ENCODE measurements at places on chromosomes 2 and 18.

- no peak for DNase-seq
These were observed 92.9 kb downstream of the PXDN start for GRCh38 chr2:1651121-1652033.

DNA sequence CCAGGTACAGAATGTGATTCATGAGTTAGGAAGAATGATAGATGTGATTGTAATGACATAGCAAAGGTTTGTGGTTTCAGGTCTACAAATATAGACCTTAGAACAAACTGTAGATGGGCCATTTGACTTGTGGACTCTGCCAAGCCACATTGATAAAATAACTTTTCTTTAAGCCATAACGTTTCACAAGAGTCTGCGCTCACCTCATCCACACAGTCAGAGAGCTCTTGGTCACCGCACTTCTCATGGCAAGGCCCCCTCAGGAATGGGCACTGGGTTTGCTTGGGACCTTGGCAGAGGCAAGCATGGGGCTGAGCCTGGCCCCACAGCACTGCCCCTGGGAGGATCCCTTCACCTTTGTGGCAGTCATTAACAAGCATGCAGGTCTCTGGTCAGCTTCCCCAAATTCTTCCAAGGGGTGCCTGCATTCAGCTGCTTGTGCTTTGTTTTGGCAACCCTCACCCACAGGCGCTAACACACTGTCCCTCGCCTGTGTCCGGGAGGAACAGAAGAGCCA lies 14.0 kb downstream of the ARMC9 start:
- DNase-seq, result peak; percentile 89

GRCh38 chr2:224217962-224218347 lies 178.9 kb upstream of the SERPINE2 start:
- peak; percentile 14 for DNase-seq

DNA sequence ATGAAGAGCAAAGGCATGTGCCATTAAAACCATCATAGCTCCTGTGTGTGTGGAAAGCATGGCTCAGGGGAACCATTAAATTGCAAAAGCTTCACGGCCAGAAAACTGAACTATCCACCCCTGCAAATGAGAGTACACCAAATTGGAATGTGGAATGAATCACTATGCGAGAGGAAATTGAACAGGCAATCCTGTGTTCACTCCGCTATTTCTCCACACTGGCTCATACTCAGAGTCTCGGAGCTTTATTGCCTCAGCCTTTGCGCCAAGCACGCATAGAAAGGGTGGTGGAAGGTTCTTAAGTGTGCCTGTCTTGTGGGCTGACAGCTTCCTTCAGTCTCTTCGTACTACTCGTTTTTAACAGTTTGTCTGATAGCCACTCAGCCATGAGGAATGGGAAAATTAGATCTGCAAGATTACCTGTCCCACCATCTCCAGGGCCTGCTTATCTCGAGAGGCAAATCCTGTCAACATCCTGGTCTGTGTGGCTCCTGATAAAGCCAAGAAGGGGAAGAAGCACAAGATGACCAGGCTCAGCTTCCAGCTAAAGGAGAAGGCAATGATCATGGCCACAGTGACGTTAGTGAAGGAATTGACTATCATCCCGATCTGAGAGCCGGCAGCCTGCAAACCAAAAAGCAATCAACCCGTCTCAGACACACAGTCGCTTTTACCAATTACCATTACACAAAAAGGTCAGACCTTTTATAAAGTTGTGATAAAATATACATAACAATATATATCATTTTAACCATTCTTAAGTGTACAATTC lies 34.9 kb downstream of the G6PC2 start:
- no peak for DNase-seq

- DNase-seq, result no peak
These were observed 84.8 kb downstream of the ACTR3 start for GRCh38 chr2:113974727-113975126.

DNA sequence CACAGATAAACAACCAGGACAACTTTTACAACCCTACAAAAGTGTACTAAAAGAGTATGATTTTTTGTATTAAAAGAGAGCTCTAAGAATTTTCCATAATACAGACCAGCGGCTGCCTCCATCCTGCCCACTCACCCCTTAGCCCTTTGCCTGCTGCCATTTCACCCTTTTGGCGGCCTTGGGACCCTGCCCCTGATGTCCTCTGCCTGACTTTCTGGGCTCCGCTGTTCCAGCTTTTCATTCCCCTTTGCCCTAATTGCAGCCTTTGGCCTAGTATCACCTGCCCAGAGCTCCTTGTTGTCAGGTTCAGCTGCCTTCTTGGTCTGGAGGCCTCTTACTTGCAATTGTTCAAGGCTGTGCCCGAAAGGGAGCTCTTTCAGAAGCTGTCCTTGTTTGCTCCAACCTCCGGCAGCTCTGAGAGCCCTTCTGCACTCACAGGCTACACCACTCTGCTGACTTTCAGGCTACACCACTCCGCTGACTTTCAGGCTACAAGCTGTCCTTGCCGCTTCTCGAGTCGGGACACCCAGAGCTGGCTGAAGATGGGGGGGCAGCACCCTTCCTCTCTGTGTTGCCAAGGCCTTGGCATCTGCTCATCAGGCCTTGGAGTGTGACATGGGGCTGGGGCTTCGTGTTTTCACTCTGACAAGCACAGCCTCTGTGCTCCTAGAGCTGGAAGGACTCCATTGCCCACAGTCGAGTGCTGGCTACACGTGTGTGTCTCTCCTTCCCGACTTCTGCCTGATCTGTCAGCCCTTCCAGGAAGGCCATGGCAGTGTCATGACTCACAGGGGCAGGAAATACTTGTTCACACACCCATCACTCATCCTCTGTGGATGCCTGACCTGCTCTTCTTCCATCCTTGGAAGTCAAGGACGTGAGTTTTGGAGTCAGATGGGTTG lies 43.1 kb upstream of the HDAC4 start:
- peak; percentile 30 for DNase-seq

DNA sequence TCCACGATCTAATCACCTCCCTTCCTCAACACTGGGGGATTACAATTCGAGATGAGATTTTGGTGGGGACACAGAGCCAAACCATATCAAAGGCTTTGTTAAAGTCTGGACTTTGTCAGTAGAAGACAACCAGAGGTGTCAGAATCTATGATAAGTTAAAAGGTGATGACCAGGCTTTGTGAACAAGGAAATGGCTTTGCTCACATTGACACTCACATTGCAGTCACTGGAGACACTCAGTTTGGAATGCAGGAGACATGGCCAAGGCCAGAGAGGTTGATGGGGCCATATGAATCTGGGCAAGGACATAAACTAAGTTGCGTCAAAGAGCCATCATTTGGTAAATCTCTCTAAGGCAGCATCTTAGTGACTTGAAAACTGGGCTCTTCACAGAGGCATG lies 678.2 kb upstream of the FSHR start:
- no peak for DNase-seq

DNA sequence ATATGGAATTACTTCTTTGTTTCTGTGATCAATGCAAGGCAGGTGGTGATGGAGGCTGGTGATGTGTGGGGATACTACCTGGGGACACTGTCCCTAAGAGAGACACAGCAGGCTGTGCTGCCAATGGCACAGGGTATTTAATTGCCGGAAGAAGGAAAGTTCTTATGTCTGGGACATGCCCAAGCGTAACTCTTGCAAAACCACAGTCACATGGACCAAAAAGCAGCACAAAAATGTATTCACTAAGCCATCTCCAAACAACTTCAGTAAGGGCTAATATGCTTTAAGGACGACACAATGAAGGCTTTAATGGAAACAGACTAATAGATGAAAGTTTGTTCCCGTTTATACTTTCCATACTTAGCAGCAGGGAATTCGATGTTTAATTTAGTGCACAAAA lies 49.7 kb upstream of the AP1S3 start:
- no peak for DNase-seq

GRCh38 chr18:49565612-49566011 lies 3.8 kb downstream of the LIPG start:
- no peak for DNase-seq

DNA sequence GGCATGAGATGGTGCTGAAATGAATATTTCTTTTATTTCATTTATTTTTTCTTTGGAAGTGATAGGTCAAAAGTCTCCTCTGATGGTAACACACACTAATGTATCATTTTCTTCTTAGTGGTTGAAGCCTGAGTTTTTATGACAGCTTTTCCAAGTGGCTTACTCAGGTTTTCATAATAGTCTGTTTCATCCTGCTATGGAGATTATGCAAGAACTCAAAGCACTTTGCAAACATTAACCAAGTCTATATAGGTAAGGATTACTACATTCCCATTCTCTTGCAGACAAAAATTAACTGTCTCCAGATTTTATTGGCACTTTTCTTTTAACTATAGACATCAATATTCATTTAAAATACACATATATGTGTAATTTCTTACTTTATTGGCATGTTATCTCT lies 572.6 kb upstream of the GCFC2 start:
- DNase-seq, result no peak

- DNase-seq, result peak; percentile 63
These were observed at the start of gene SMCHD1 for GRCh38 chr18:2655178-2655953. Gene SMCHD1, plus strand, starts transcription at chr18:2655726. Its CDS starts 350 bp downstream, at chr18:2656076.

DNA sequence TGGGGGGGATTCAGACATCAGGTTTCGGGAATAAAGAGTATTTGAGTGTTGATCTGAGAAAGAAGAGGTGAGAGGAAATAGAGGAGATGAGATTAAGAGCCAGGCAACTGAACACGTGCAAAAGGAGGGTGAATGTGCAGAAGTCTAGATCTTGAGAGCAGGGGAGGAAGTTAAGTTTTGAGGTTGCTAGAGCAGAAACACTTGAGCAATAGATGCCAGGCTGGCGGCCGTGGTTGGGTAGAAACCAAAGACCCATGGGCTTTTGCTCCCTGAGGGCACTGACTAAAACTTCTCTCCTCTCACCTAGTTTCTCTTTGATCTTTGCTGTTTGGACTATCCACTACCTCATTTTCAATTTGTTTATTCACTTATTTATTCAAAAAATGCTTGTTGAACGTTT lies 116.0 kb downstream of the CDC42EP3 start:
- no peak for DNase-seq

GRCh38 chr2:179302764-179303571 lies 38.3 kb upstream of the SESTD1 start:
- DNase-seq, result no peak

- no peak for DNase-seq
These were observed 41.3 kb downstream of the NABP1 start for GRCh38 chr2:191719261-191719660.

DNA sequence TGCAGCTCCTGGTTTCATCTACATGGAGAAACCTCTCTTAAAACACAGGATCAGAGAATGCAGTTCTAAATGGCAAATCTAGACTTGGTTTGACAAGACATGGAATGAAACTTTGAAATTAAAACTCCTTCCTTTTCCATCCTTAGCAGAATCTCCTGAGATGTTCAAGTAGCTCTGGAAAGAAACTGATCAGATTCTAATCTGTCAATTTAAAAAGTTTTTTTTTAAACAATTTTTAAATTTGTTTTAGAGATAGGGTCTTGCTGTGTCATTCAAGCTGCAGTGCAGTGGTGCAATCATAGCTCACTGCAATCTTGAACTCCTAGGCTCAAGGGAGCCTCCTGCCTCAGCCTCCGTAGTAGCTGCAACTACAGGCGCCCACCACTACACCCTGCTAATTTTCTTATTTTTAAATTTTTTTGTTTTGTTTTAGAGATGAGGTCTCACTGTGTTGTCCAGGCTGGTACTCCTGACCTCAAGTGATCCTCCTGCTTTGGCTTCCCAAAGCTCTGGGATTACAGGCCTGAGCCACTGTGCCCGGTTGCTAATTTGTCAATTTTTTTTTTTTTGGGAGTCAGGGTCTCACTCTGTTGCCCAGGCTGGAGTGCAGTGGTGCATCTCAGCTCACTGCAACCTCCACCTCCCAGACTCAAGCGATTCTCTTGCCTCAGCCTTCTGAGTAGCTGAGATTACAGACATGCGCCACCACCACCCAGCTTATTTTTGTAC lies 216.7 kb downstream of the TGIF1 start:
- no peak for DNase-seq

DNA sequence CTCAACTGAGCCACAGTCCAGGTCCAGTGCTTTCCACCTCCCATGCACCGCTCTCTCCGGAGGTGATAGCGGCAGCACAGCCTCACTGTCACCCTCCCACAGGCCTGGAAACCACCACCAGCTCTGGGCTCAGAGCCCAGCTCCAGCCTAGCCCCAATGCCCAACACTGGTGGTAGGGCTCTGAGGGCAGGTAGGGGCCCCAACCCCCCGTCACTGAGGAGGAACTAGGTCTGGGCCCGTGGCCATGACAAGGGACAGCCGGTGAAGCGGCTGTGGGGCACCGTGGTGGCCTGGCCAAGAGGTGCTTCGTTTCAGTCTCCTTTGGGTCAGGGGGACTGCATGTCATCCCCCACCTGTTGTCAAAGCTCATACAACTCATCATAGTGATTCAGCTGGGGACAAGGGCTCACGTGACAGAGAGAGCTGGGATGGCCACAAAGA lies 5.5 kb upstream of the TMEM214 start:
- no peak for DNase-seq

DNA sequence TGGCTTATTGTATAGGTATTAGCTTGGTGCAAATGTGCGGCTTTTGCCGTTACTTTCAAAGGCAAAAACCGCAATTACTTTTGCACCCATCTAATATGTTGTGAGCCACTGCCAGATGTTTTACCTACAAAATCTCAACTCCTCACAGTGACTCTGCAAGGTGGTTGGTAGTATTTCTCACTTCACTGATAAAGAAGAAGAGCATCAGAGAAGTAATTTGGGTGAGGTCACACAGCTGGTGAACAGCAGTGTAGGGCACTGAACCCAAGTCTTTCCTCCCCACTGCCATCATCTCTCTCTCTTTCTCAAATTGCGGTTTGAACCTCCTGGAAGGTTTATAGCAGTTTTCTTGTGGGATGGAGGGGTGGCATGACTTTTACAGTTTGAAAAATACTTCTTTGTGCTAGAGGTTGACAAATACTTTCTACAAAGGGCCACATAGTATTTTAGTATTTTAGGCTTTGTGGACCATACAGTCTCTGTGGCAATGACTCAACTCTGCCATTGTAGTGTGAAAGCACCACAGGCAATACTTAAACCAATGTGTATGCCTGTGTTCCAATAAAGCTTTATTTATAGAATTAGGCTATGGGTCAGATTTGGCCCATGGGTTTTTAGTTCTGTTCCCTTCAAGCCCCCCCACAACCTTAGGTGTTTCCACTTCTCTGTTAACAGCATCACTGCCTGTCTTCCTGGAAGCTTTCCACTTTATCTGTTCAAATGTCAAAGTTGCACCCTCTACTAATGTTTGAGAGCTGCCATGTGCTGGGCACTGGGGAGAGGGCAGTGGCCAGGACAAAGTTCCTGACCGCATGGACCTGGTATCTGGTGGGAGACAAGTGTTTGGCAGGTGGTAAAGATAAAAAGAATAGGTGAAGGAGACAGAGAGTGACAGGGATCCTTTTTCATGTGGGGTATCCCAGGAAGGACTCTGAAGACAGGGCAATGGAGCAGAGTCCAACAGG lies 30.1 kb downstream of the FHOD3 start:
- DNase-seq, result no peak
